Stimulated activated CD8-positive, alpha-beta memory T cell treated with anti-CD3 and anti-CD28 coated beads, Interleukin-4, amount 100 ng/mL, for 4 hours (primary cell): ENCODE measurements at places on chromosomes 4 and X.

GRCh38 chrX:107465932-107466620 lies 16.6 kb downstream of the FRMPD3 start:
- DNase-seq, result no peak

DNA sequence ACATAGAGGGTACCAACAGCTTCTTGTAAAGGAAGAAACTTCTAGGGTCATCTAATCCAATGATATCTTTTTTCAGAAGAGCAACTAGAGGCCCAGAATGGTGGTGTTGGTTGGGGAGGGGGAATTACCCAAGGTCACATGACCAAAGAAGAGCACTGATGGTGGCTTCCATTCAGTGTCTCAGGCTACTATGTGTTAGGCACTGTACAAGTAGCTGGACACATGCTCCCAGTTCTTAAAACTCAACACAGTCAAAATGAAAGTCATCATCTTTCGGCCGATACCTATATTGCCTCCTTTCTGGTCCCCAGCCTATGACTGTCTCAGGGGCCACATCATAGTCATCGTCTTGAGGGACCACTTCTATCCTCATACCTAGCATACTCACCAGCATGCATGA lies 88.1 kb downstream of the ARHGAP6 start:
- no peak for DNase-seq

- DNase-seq, result no peak
These were observed 479.3 kb upstream of the PCDH10 start for GRCh38 chr4:132669786-132670185.

GRCh38 chrX:154013001-154013421 lies 6.7 kb downstream of the IRAK1 start:
- no peak for DNase-seq

DNA sequence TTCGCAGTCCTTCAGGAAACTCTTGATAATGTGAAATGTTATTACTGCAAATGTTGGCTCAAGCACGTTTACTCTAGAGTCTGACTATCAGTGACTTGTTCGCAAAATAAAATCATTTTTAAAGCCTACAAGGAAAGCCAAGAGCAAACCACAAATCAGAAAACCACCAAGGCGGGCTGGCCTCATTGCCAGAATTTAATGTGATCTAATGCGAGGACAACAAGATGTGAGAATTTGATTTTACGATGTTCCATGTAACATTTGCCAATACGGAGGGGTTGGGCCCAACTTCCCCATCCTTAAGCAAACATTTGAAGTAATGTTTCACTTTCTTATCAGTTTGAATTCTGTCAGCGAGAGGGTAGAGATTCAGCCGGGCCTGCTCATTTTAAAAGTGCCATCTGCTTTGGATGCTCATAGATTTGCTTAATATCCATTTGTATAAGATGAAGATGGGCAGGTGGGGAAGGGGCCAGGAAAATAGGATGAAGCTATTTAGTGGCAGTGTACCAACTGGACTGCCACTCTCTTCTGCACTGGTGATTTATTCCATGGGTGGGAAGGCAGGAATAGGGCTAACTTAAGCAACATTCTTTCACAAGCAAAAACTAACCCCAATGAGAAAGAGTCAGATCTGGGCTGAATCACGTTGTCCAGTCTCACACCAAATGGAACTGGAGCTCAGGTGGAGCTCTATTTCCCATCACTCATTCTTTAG lies 225.3 kb downstream of the ANAPC10 start:
- DNase-seq, result no peak

DNA sequence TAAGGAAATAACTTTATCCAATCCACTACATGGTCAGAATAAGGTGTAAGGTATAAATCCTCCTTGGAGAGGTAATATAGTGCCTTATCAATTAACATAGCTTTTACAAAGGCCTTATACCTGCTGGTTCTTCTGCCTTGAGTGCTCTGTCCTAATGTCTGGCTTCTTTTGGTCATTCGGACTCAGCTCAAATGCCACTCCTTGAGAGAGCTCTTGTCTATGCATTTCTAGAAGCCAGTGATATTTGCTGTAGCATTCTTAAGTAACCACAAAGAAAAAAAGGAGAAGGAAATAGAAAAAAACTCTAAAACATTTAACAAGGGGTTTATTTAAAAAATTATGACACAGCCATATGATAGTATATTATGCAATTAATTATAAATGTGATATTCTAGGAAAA lies 444.8 kb upstream of the SLIT2 start:
- no peak for DNase-seq

DNA sequence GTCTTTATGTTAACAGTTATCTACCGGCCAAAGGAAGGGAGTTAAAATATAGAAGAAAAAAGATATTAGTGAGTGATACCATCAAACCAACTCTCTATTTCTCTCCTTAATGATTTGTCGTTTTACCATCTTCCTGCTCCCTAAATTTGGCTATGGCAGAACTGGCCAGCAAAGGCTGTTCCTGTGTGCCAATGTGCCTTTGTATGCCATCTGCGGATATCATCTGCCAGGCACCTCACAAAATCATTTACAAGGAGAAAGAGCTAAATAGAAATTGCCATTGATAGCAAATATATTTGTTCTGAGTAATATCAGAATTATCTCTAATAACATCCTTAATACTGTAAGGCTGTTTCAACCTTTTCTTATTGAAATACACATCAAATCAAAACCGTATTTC lies 22.4 kb downstream of the GPM6A start:
- DNase-seq, result no peak
